Spinal cord (tissue), 10 donors: ENCODE measurements at places on chromosomes 1 and 21. TPM values are rescaled to one million over a fixed set of nuclear protein-coding genes. Genes with fewer than 3 reads are reported as not detected.

The FCGR1A gene
- 18.2 TPM for total RNA-seq

The SLC22A15 gene
- total RNA-seq = 10.0 TPM

The HCRTR1 gene
- total RNA-seq = 0.94 TPM

The HSD3B1 gene
- not detected for total RNA-seq

The PLCH2 gene
- 7.1 TPM for total RNA-seq

The PLEKHN1 gene
- not detected for total RNA-seq

The GOLT1A gene
- total RNA-seq = 2.4 TPM

The SERINC2 gene
- 2.3 TPM for total RNA-seq

The CCT3 gene
- total RNA-seq = 248 TPM

The OR2L3 gene
- 0.79 TPM for total RNA-seq

The C8A gene
- total RNA-seq = 0.06 TPM

The ERI3 gene
- 88.2 TPM for total RNA-seq

The MEGF6 gene
- total RNA-seq = 15.4 TPM

The CD1C gene
- 0.61 TPM for total RNA-seq

The RUNX3 gene
- total RNA-seq = 0.11 TPM

The OR10J1 gene
- total RNA-seq = not detected

The OPTC gene
- total RNA-seq = not detected

The TP73 gene
- 0.30 TPM for total RNA-seq

The ADAM30 gene
- not detected for total RNA-seq

The RABIF gene
- total RNA-seq = 10.2 TPM

The GNG4 gene
- total RNA-seq = 38.3 TPM

The TNFRSF18 gene
- total RNA-seq = 0.22 TPM

The SPOCD1 gene
- total RNA-seq = 0.30 TPM

The KRTAP19-1 gene
- total RNA-seq = not detected

The APCS gene
- total RNA-seq = not detected

The TSPAN2 gene
- total RNA-seq = 8.9 TPM

The TSPAN1 gene
- total RNA-seq = 0.50 TPM

The RNF186 gene
- not detected for total RNA-seq

The UBXN10 gene
- 4.2 TPM for total RNA-seq

The DSCAM gene
- 13.4 TPM for total RNA-seq

The PRAMEF6 gene
- total RNA-seq = not detected

The S100A14 gene
- 0.61 TPM for total RNA-seq

The LYPD8 gene
- total RNA-seq = not detected

The SPRR2A gene
- total RNA-seq = not detected

The AHCYL1 gene
- total RNA-seq = 84.9 TPM

The NBPF9 gene
- 16.9 TPM for total RNA-seq

The NHLH1 gene
- 1.4 TPM for total RNA-seq

The TMEM50B gene
- 75.2 TPM for total RNA-seq

The PRRX1 gene
- 73.7 TPM for total RNA-seq

The FCMR gene
- 1.3 TPM for total RNA-seq

The CKS1B gene
- 64.8 TPM for total RNA-seq

The FAM151A gene
- not detected for total RNA-seq

The HAX1 gene
- 123 TPM for total RNA-seq

The HMGB4 gene
- not detected for total RNA-seq

The TTC22 gene
- 0.59 TPM for total RNA-seq

The AGL gene
- 42.1 TPM for total RNA-seq

The TNN gene
- 13.9 TPM for total RNA-seq

The RGS13 gene
- 0.11 TPM for total RNA-seq

The RYR2 gene
- total RNA-seq = 31.2 TPM

The EVA1C gene
- 11.0 TPM for total RNA-seq

The RIPPLY3 gene
- total RNA-seq = 0.39 TPM

The LIPI gene
- not detected for total RNA-seq
